ENCODE measurements at places on chromosomes 12 and 14. TPM values are rescaled to one million over a fixed set of nuclear protein-coding genes. Genes with fewer than 3 reads are reported as not detected.

The HVCN1 gene
- total RNA-seq, result 2.3 TPM

The FBXL14 gene
- total RNA-seq, result 10.4 TPM

The AHNAK2 gene
- total RNA-seq, result 129 TPM

The CLECL1 gene
- not detected for total RNA-seq

The LRFN5 gene
- 0.33 TPM for total RNA-seq

The ANAPC7 gene
- 39.6 TPM for total RNA-seq

The EML5 gene
- total RNA-seq, result 0.16 TPM

The TIMM9 gene
- total RNA-seq, result 41.5 TPM

The TTC9 gene
- total RNA-seq, result 6.5 TPM

The POP5 gene
- 29.2 TPM for total RNA-seq

The INSM2 gene
- total RNA-seq, result not detected

The GPR68 gene
- 0.89 TPM for total RNA-seq

The GLI1 gene
- total RNA-seq, result 6.7 TPM

The KLRF1 gene
- not detected for total RNA-seq

The TAS2R42 gene
- total RNA-seq, result not detected

The RNU4-1 gene
- under 0.01 TPM for total RNA-seq

The SLC48A1 gene
- total RNA-seq, result 5.2 TPM

The SOX5 gene
- 1.8 TPM for total RNA-seq

The RFLNA gene
- total RNA-seq, result 8.6 TPM

Data from mesangial cell (primary cell).